ENCODE measurements at places on chromosomes 12 and 14.

GRCh38 chr12:12336049-12336411 is 14.0 kb downstream of the MANSC1 start:
- no peak for DNase-seq

GRCh38 chr14:24699052-24699451 is 65.1 kb upstream of the GZMB start:
- peak; percentile 65 for DNase-seq

DNA sequence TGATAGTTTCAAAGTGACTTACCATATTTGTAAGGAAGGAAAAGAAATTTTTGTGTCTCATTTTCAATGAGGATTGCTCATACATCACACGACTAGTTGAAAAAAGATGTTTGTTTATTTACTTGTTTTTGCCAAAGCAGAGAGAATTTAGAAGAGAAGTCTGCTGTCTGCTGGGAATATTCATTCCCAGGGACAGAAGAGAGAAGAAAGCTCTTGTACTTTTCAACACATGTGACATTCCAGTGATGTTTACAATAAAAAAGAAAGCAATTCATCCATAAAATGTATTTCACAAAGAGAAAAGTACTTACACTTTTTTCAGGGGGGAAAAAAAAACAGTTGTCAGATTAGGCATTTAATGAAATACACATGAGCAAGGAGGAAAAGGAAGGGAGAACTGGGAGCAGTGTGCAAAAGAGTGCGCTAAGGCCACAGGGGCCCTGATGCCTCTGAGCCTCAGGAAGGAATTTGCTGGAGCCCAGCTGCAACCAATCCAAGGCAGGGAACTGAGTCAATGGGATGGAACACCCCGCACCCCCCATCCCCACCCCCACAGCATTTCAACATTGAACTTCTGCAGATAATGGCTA is 115.0 kb downstream of the RPAP3 start:
- no peak for DNase-seq

DNA sequence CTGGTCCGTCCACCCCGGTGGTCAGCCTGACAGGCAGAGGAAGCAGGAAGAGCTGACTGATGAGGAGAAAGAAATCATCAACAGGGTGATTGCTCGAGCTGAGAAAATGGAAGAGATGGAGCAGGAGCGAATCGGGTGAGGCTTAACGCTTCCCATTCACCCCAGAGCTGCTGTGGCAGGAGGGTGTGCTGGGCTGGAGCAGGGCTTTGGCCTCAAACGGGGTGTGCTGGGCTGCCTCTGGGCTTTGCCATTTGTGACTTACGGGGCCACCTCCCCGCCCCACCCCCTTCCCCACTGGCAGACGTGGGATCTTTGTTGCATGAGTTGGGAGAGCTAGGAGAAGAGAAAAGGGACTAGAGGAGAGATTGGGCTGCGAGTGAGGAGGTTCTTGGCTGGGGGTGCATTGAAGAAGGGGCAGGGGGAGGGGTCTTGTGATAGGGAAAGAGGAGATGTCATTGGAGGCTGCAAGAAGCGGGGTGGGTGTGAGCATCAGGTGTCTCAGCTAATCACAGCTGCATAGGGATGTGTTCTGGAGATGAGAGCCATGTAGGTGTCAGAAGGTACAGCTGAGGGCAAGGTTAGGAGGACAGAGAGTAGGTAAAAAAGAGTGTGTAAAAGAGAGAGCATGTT is 56.3 kb downstream of the RPH3A start:
- no peak for DNase-seq

DNA sequence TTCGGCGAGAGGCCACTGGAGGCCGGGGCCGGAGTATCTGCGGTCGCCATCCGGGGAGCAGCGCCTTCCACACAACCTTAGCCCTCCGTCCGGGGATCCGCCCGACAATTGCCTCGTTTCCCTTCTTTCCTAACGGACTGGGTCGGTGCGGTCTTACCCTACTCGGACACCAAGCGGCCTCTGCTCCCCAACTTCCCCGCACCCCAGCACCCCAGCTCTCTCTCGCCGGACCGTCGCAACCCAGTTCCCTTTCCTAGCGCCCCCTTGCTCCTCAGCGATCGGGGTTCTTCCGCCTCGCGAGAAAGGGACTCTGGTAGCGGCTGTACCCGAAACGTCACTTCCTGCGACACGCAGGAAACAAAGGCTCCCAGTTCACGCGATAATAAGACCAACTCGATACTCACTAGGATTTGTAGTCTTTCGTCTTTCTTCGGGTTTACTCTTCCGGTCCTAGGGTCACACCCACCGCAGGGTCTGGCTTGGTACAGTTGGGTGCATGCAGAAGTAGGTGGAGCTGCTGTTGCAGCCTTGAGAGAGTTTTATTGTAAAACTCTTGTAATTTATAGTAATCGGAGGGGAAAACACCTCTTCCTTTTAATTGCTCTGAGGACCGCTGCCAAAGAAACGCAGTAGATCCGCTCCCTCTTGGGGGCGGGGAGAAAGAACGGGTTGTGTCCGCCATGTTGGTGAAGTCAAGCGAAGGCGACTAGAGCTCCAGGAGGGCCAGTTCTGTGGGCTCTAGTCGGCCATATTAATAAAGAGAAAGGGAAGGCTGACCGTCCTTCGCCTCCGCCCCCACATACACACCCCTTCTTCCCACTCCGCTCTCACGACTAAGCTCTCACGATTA is at the start of the genes THAP2 and ZFC3H1:
Gene THAP2 (plus strand): TSS at position 741 of the 850 bp plus-strand sequence. CDS start 209 bp downstream, outside the sequence.
Gene ZFC3H1 (minus strand): TSS at position 288 of the 850 bp plus-strand sequence. CDS start 238 bp downstream, at position 50.
- DNase-seq: peak; percentile 100

- peak; percentile 87 for DNase-seq
Observed at GRCh38 chr12:121095544-121096198, 37.0 kb upstream of the P2RX7 start.

DNA sequence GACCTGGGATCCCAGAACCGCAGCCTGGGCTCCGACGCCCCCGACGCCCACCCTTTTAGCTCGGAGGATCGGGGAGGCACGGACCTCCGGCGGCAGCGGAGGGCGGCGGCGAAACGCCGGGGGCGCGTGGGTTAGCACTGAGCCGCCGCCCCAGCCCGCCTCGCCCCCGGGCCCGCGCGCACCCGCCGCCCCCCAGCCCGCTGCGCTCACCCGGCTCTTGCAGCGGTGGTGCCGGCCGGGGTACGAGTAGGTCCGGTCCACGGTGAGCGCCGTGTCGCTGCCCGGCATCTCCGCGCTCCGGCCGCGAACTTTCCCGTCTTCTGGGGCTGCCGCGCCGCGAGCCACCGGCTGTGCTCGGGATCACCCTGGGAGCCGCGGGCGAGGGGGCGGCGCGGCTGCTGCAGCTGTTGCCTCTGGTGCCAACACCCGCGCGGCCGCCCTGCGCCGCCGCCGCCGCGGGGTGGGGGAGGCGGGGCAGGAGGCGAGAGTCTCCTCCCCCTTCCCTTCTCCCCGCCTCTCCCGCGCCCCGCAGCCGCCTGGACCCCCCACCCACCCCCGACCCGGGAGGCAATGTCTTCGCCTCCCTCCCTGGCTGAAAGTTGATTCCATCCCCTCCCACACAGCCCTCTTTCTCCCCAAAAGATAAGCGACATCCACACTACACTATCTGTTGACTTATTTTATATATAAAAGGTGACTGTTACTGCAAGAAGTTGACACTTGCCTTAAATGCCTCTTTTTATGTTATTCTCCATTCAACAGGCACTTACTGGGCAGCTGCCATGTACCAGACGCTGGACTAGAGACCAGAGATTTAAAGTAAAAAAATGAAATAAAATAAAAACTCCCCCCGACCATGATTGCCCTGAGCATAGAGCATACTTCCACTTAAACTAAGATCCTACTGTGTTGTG is at the start of gene TMCC3:
Gene TMCC3 (minus strand): TSS at position 415 of the 914 bp plus-strand sequence. CDS start 127 bp downstream, at position 288.
- DNase-seq: peak; percentile 61

DNA sequence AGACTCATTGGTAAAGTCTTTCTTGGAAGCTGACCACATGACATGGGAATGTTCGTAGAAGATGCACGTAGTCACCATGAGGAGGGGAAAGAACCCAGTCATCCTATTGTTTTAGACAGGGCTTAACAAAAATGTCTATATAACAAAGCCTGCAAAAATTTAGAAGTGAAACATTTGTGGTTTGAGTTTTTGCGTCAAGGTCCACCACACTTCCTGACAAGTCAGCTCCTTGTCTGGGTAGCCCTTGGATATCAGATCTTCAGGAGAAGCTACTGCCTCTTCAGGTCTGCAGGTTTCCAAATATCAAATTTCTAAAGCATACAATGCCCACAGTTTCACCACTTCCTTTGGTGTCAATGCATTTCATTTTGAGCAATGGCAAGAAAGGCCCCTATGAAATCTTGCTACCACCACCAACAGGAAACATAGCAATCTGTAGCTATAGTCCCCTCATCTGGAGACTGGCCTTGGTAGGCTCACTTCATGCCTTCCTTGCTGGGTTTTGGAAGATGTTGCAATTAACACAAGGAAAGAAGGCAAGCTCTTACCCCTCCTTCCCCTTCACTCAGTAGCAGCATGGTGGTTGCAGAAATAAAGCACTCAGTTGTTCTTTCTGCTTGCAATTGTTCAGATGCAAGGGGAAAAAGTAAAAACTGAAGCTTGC is 235.2 kb downstream of the PCNX1 start:
- peak; percentile 84 for DNase-seq

- DNase-seq: peak; percentile 61
Observed at GRCh38 chr14:77124345-77125280, 17.0 kb downstream of the ZDHHC22 start.
